ENCODE measurements at places on chromosomes 2 and 18.

GRCh38 chr2:146587291-146587713, 1257.5 kb upstream of the ACVR2A start:
- no peak for DNase-seq

DNA sequence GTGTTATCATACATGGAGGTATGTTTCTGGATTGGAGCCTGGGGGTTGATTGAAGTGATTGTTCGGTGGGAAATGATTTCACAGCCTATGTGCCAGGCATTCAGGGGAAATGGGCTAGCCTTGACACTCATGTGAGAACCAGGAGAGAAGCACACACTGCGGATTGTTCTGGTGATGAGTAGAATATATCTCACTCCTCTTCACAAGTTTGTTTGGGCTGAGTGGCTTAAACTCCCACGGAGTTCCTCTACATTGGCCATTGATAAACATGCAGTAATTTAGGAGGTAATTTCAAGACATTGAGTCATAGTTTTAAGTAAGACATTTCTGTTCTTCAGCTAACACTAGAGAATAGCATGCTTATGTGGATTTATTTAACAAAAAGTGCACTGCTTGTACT, 498.9 kb upstream of the NETO1 start:
- no peak for DNase-seq

DNA sequence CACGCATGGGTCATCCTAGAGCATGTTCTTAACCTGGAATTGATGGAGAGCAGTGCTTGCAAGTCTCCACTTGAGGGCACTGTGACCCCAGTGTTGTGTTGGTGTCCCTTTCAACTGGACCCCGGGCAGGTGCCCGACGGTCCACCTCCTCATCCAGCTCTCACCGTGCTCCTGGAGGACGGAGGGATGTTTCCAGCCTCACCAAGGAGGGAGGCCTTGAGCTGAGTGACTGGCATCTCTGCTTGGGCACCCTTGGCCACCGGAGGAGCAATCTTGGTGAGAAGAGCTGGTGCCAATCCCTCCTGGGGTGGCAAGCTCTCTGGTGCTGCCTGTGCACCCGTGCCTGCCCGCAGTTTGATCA, 45.4 kb upstream of the ASB18 start:
- peak; percentile 15 for DNase-seq

- DNase-seq = no peak
Measured at GRCh38 chr2:72524071-72524470, 301.8 kb downstream of the EXOC6B start.

- DNase-seq = peak; percentile 99
Measured at GRCh38 chr2:60413814-60414168, 139.7 kb downstream of the BCL11A start.

- no peak for DNase-seq
Measured at GRCh38 chr18:79769698-79770500, 27.8 kb upstream of the KCNG2 start.

DNA sequence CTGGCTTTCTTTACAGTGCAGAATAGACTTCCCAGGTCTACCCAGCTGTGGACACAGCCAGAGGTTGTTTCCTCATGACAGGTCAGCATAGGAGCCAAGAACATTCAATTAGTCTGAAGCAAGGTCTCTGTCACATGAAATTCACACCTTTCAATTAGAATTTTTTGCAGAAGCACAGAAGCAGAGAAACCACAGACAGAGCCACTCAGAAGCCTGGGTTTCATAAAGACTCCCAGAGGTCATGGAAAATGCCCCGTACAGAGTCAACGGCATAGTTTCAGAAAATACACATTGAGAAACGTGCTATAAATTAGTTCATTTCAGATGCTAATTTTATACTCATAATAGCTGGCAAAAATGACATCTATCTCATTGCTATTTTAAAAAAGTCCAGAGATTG, 87.0 kb upstream of the TMEM200C start:
- no peak for DNase-seq

DNA sequence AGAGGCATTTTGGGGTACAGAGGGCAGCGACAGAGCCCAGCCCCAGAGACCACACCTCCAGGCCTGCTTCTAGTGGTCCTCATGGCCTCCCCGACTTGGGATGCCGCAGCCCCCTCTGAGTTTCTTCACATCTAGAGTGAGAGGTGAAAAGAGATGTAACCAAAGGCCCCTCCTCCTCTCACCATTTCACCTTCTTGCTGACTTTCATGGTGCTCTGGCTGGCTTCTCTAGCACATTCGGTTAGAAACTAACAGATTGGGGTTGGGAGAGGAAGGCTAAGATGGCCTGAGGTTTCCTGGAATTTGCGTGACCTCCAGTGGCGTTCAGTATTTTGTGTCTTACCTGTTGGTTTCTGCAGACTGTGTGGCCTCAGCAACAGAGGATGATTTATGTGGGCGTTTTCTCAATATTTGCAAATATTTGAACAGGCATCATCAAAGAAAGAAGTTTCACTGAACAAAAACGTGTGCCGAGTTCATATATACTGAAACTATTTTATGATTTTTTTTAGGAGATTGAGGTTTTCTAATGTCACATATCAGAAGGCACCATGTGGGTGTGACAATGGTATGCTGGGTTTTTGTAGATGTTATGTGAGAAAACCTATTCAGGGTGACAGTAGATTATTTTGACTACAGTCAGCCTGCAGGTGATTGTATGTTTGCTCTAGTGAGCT, 69.9 kb upstream of the BCL2L11 start:
- no peak for DNase-seq

DNA sequence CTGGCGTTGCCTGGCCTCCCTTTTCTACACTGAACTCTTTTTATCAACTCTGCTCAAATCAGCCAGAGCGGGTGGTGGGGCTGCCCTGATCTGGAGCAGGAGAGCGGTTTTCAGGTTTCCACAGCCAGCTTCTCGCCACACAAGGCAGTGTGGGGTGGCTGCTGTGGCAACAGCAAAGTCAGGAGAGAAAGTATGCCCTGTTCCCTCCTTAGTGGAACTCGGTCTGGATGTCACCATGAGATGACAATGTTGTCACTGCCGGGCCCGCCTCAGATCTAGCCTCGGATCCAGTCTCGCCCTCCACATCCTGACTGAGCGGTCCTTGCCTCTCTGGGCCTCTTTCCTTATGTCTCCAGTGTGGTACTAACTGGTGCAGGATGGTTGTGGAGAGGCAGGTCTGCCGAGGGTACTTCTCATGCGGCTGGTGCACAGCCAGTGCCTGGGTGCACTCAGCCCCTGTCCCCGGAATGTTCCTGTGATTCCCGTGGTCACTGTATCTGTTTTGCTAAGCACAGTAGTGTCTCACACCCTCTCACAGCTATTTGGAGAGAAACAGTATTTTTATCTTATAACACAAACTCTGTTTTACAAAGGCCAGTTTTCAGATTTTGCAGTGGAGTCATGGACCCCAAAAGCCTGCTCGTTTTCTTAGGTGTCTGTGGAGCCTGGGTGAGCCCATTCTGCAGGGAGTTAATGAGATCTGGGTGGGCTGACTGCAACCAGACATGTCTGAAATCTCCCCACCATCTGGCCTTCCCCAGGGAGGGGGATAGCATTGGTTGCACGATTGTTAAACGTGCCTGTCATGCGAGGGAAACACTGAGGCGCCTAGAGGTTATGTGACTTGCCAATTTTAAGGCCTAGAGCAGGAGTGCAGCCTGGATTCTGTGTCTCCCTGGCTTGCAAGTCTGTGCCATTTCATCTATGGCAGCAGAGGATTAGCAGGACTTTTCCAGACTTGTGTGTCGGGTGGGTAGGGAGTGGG, 261.1 kb upstream of the AGAP1 start:
- no peak for DNase-seq
